Hepatocyte (in vitro differentiated cells): ENCODE measurements at places on chromosomes 11 and 22. TPM values are rescaled to one million over a fixed set of nuclear protein-coding genes. Genes with fewer than 3 reads are reported as not detected.

DNA sequence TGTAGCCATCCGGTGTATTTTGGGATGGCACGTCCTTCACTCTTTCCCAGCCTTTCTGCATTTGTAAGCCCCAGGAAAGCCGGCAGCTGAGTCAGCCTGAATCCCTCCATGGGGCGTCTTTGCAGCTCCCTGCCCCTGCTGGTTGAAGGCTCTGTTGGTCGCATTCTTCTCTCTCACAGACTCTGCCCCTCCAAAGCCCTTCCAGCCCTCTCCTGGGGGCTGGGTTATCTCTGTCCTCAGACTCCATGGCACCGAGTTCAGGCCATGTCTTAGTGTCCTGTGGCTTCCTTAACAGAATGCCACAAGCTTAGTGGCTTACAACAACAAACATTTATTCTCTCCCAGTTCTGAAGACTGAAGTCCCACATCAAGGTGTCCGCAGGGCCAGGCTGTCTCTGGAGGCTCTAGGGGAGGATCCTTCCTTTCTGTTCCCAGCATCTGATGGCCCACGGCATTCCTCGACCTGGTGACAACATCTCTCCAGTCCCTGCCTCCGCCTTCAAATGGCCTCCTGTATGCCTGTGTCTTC is 62.2 kb downstream of the BCR start:
- no peaks in the 10 kb centered on the region for H3K36me3 ChIP-seq
- no peak overlapping the region for H3K4me3 ChIP-seq
- no peaks in the 10 kb centered on the region for H3K27me3 ChIP-seq

GRCh38 chr22:36323855-36324331 is 63.9 kb downstream of the MYH9 start:
- no peaks in the 10 kb centered on the region for H3K36me3 ChIP-seq
- H3K27me3 ChIP-seq = no peaks in the 10 kb centered on the region
- H3K4me1 ChIP-seq = peaks cover 27% of the 10 kb centered on the region
- no peak for DNase-seq
- H3K4me3 ChIP-seq = no peak overlapping the region

DNA sequence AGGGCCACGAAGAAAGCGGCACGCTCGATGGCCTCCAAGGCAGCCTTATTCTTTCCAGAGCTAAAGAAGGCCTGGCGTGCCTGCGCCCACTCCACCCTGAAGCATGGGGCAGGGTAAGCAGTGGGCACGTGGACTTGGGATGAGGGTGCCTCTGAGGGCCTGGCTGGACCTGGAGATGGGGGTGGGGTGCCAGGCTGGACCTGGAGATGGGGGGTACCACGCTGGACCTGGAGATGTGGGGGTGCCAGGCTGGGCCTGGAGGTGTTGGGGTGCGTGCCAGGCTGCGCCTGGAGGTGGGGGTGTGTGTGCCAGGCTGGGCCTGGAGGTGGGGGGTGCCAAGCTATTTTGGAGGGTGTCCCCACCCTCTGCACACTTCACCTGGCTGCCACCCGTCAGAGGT is 5.3 kb downstream of the CPT1B start:
- no peak overlapping the region for H3K27ac ChIP-seq
- H3K4me1 ChIP-seq = no peaks in the 10 kb centered on the region
- DNase-seq = no peak
- H3K4me3 ChIP-seq = no peak overlapping the region
- no peaks in the 10 kb centered on the region for H3K27me3 ChIP-seq
- no peaks in the 10 kb centered on the region for H3K36me3 ChIP-seq

- no peaks in the 10 kb centered on the region for H3K36me3 ChIP-seq
- peaks cover 18% of the 10 kb centered on the region for H3K4me1 ChIP-seq
- H3K27ac ChIP-seq = peak overlapping the region; percentile 89
- H3K4me3 ChIP-seq = no peak overlapping the region
Observed at GRCh38 chr22:36237462-36238372, 1.6 kb downstream of the APOL2 start.

- no peak overlapping the region for H3K27ac ChIP-seq
- DNase-seq = no peak
- no peak overlapping the region for H3K4me3 ChIP-seq
- no peaks in the 10 kb centered on the region for H3K36me3 ChIP-seq
Observed at GRCh38 chr11:127066401-127067090, 66.0 kb upstream of the KIRREL3 start.

- H3K4me1 ChIP-seq = no peaks in the 10 kb centered on the region
- H3K4me3 ChIP-seq = no peak within 1 kb of the TSS
- H3K27me3 ChIP-seq = no peaks in the 10 kb centered on the region
- H3K36me3 ChIP-seq = no peaks in the 10 kb centered on the region
- peak; percentile 49 for DNase-seq
Observed at GRCh38 chr11:4697585-4697984, at the start of gene OR51E2. OR51E2 (minus strand) TSS chr11:4697853; CDS start chr11:4682711, 15,142 bp downstream.

GRCh38 chr11:130710497-130711012 is 205.7 kb downstream of the SNX19 start:
- no peaks in the 10 kb centered on the region for H3K4me1 ChIP-seq
- H3K4me3 ChIP-seq = no peak overlapping the region
- no peak overlapping the region for H3K27ac ChIP-seq

GRCh38 chr11:106875013-106875412 is 143.3 kb downstream of the GUCY1A2 start:
- H3K27me3 ChIP-seq = no peaks in the 10 kb centered on the region
- no peak for DNase-seq
- no peaks in the 10 kb centered on the region for H3K36me3 ChIP-seq
- H3K4me1 ChIP-seq = no peaks in the 10 kb centered on the region
- H3K4me3 ChIP-seq = no peak overlapping the region

Gene APOA4
- 1,055 and 1,133 TPM in 2 replicates for total RNA-seq

DNA sequence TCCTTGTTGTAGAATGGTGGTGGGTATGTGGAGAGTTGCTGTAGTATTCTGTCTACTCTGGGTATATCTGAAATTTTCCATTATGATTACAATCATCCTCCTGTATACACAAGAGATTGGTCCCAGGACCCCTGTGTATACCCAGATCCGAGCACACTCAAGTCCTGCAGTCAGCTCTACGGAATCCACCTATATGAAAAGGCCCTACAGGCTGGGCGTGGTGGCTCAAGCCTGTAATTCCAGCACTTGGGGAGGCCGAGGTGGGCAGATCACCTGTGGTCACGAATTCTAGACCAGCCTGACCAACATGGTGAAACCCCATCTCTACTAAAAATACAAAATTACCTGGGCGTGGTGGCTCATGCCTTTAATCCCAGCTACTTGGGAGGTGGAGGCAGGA is 17.2 kb downstream of the PARVA start:
- peaks cover 23% of the 10 kb centered on the region for H3K4me1 ChIP-seq
- no peak overlapping the region for H3K27ac ChIP-seq
- H3K4me3 ChIP-seq = no peak overlapping the region
- H3K27me3 ChIP-seq = no peaks in the 10 kb centered on the region
- H3K36me3 ChIP-seq = no peaks in the 10 kb centered on the region

Gene MRGPRE
- not detected in 2 replicates for total RNA-seq

Gene ARHGAP42
- total RNA-seq = 26.5 and 36.0 TPM in 2 replicates

Gene PLEKHB1
- 8.9 and 12.2 TPM in 2 replicates for total RNA-seq

- H3K27ac ChIP-seq = no peak overlapping the region
- H3K4me3 ChIP-seq = no peak overlapping the region
- no peak for DNase-seq
- peaks cover 17% of the 10 kb centered on the region for H3K4me1 ChIP-seq
- no peaks in the 10 kb centered on the region for H3K36me3 ChIP-seq
Observed at GRCh38 chr11:46590740-46591605, 2.9 kb downstream of the AMBRA1 start.

DNA sequence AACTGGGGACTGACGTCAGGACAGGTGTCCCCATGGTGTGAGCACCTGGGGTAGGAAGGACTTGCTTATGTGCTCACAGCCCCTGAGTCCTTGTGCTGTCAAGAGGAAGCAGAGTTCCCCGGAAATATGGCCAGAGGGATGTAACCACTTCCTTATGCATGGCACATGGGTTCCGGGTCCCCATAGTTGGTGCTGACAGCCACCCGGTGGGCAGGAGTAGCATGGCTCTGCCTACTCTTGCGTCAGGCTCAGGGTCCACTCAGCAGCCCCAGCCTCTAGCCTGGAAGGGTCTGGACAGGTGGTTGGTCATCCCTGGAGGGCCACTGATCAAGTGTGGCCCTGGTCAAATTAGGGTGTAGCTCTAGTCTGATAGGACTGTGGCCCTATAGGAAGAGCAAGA is 42.8 kb upstream of the CCND1 start:
- H3K27me3 ChIP-seq = no peaks in the 10 kb centered on the region
- DNase-seq = no peak
- H3K27ac ChIP-seq = no peak overlapping the region
- H3K36me3 ChIP-seq = no peaks in the 10 kb centered on the region

DNA sequence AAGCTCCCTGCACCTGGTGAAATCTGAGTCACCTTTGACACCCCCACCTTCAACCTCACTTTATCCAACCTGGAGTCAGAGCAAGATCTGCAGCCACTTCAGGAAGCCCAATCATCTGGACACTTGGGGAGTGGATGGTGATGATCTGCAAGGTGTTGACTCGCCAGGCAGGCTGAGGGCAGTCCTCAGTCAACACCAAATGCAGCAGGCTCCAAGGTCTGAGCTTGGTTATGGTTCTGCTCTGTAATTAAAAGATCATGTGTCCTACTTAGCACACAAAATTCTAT is 446.9 kb downstream of the BRD1 start:
- H3K4me1 ChIP-seq = no peaks in the 10 kb centered on the region
- no peak for DNase-seq
- no peaks in the 10 kb centered on the region for H3K27me3 ChIP-seq
- H3K4me3 ChIP-seq = no peak overlapping the region
- H3K27ac ChIP-seq = no peak overlapping the region

Gene CEND1
- total RNA-seq = not detected in 2 replicates

DNA sequence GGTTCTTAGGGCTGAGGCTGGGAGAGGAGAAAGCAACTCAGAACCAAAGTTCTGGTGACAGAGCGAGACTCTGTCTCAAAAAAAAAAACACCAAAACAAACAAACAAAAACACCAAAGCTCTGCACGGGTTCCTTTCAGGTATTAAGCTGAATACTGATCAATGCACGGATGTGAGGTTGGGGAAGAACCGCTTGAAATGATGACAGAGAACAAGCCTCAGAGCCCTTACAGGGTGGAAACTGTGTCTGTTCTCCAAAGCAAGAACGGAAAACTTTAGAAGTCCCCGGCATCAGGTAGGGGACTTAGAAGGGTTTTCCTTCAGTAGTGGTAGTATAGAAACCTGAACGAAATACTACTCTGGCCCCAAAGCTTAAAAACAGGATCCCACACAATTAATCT is 260.0 kb downstream of the TBC1D22A start:
- H3K36me3 ChIP-seq = no peaks in the 10 kb centered on the region
- no peak for DNase-seq
- no peak overlapping the region for H3K27ac ChIP-seq

DNA sequence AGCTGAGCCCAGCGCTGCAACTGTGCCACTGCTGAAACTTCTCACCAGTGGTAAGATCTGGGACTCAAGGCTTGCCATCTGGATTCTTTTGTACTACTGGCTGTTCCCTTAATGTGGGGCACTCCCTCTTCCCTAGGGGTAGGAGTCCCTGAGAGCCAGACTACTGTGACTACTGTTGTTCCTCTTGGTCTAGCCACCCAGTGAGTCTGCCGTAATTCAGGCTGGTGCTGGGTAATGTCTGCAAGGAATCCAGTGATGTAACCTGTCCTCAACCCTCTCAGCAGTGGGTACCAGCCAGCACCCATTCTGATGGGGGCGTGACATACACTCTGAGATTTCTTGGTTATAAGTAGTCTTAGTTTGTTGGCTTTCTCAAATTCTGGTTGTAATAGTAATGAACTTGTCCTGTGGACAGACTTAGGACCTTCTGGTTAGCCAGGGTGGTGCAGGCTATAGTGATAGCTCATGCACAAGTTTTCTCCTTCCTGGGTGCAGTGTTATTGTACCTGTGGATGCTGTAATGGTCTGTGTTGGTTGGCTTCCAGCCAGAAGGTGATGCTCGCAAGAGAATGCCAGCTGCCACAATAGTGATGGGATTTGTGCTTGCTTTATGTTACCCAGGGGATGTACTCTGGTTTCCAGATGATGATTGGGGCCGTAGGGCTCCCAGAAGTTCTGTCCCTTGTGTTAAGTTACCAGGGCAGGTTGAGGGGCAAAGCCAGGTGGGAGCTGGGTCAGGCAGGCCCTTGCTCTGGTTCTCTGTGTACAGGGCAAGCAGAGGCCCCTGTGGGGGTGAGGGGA is 65.5 kb downstream of the ARHGAP42 start:
- DNase-seq = no peak
- no peaks in the 10 kb centered on the region for H3K27me3 ChIP-seq
- H3K4me1 ChIP-seq = peaks cover 5% of the 10 kb centered on the region
- no peak overlapping the region for H3K27ac ChIP-seq

DNA sequence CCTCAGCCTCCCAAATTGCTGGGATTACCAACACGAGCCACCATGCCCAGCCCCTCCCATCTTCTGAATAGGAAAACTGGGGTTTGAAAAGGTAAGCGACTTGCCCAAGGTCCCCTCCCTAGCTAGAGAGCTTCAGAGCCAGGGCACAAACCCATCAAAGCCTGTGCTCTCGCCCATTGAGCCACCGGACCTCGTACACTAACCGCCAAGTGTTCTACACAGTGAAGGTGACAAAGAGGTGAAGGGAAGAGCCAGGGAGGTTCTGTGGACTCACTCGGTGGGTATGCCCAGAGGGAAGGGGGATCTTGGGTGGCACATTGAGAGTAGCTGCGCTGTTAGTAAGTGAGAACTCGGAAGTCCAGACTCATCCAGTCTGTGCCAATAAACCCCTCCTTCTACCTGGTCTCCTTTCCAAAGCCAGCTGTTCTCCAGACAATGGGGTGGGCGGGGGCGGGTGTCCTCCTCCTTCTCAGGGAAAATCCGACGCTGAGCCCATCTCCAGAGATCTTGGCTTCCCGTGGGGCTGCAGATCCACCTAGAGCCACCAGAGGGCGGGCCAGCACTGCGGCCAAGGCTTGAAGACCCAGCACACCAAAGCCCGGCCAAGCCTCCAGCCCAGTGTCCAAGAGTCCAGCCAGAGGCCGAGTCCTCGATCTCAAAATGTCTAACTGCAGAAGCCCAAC is 3.2 kb upstream of the RTN4RL2 start:
- H3K4me3 ChIP-seq = no peak overlapping the region
- H3K4me1 ChIP-seq = peaks cover 34% of the 10 kb centered on the region
- H3K27me3 ChIP-seq = peaks cover 45% of the 10 kb centered on the region

DNA sequence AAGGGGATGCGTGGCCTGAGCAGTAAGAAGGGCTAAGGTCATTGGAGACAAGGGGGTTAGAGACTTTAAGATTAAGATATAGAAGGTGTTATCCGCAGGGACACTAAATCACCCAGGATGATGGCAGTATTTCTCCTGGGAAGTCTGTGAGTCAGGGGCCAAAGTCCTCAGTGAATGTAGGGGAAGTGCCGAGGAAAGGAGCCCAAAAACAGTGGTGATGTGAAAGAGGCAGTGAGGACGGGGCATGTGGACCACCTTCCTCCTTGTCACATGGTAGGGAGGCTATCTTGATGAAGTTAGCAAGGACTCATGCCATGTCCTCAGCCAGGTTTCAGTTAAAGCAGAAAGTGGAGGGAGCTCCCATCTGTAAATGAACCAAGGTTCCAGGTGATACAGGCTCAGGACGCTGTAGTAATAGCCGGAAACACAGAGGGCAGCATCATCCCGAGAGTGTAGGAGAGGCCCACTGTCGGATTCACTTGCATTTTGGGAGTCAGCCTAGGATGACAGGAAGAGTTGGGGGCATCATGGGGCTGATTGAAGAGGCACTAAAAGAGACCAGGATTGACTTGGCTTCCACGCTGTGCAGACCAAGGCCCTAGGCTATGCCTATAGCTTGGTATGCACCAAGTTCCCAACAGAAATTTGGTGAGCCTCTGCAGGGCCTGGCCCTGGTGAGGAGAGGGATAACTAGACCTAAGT is 33.5 kb downstream of the WEE1 start:
- H3K27me3 ChIP-seq = no peaks in the 10 kb centered on the region
- H3K36me3 ChIP-seq = no peaks in the 10 kb centered on the region
- H3K4me1 ChIP-seq = no peaks in the 10 kb centered on the region
- peak overlapping the region; percentile 3 for H3K27ac ChIP-seq

Gene PHETA2
- 5.4 and 10.4 TPM in 2 replicates for total RNA-seq

Gene TNNI2
- total RNA-seq = 0.73 and 2.4 TPM in 2 replicates

GRCh38 chr11:118634431-118635236 is 27.2 kb downstream of the PHLDB1 start:
- DNase-seq = peak; percentile 92
- H3K27me3 ChIP-seq = no peaks in the 10 kb centered on the region
- peak overlapping the region; percentile 67 for H3K27ac ChIP-seq
